ENCODE measurements at places on chromosomes 16 and 17.
A peak's percentile ranks its signal among the peaks of the same experiment; 100 is the strongest.

- H3K27me3 ChIP-seq, result peaks cover 53% of the 10 kb centered on the region
- H3K36me3 ChIP-seq, result no peaks in the 10 kb centered on the region
- no peak overlapping the region for H3K27ac ChIP-seq
- no peak overlapping the region for H3K4me3 ChIP-seq
These were observed 231.4 kb upstream of the RPL38 start for GRCh38 chr17:73972056-73972455.

DNA sequence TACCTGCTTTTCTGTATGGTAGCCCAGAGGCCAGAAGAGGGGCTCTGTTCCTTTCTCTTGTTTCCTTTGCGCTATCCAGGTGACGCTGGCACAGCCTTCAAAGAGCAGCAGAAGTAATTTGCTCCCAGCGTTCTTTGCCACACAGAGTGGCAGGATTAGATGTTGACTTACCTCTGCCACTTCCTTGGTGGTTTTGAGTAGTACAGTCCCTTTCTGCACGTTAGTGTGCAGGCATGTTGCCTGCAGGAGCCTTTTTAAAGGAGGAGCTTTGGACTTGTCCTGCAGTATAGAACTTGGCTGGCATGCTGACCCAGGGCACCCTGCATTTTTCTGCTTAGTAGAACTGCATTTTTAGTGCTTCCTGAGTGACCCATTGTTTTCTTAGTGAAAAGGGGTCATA, at the start of gene ABCC11:
TSS of gene ABCC11 (minus strand) at position 229 of the 400 bp plus-strand sequence. CDS start 15,618 bp downstream, outside the sequence.
- H3K27me3 ChIP-seq, result no peaks in the 10 kb centered on the region
- H3K4me3 ChIP-seq, result no peak within 1 kb of the TSS
- peaks cover 29% of the 10 kb centered on the region for H3K4me1 ChIP-seq
- DNase-seq, result no peak

GRCh38 chr17:58329810-58330537, 1.4 kb upstream of the TSPOAP1 start:
- H3K36me3 ChIP-seq, result no peaks in the 10 kb centered on the region
- H3K4me1 ChIP-seq, result peaks cover 25% of the 10 kb centered on the region
- no peak overlapping the region for H3K27ac ChIP-seq
- no peaks in the 10 kb centered on the region for H3K27me3 ChIP-seq
- DNase-seq, result no peak

GRCh38 chr16:18048853-18049546, 287.5 kb downstream of the NPIPA8 start:
- H3K4me1 ChIP-seq, result no peaks in the 10 kb centered on the region
- no peaks in the 10 kb centered on the region for H3K36me3 ChIP-seq
- no peak overlapping the region for H3K27ac ChIP-seq
- H3K4me3 ChIP-seq, result no peak overlapping the region
- peaks cover 9% of the 10 kb centered on the region for H3K27me3 ChIP-seq

DNA sequence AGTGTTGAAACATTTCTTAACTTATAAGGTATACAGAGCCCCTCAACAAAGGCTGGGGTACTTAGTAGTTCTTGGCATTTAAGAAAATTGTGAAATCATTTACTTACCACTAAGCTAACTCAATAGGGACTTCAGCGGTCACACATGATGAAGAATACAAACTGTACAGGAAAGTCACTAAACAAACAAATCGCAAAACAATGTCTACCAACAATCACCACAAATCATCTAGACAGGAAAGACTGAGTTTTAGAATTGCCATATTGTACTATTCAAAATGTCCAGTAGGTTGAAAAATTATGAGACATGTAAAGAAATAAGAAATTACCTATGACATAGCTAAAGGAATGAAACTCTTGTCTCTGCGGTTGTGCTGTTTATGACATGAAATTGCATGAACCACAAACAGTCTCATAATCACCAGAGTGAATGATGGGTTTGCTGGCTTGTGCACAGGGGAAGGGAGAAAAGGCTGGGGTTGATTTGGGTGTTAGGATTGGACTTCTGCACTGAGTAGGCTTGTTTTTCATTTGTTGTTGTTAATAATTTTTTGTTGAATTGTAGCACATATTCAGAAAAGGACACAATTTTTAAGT, 441.1 kb upstream of the MON1B start:
- H3K4me3 ChIP-seq, result no peak overlapping the region
- H3K27me3 ChIP-seq, result no peaks in the 10 kb centered on the region
- no peaks in the 10 kb centered on the region for H3K36me3 ChIP-seq
- no peaks in the 10 kb centered on the region for H3K4me1 ChIP-seq

- no peaks in the 10 kb centered on the region for H3K36me3 ChIP-seq
- no peak for DNase-seq
- H3K27me3 ChIP-seq, result no peaks in the 10 kb centered on the region
These were observed 439.0 kb upstream of the ASIC2 start for GRCh38 chr17:33732116-33732515.

DNA sequence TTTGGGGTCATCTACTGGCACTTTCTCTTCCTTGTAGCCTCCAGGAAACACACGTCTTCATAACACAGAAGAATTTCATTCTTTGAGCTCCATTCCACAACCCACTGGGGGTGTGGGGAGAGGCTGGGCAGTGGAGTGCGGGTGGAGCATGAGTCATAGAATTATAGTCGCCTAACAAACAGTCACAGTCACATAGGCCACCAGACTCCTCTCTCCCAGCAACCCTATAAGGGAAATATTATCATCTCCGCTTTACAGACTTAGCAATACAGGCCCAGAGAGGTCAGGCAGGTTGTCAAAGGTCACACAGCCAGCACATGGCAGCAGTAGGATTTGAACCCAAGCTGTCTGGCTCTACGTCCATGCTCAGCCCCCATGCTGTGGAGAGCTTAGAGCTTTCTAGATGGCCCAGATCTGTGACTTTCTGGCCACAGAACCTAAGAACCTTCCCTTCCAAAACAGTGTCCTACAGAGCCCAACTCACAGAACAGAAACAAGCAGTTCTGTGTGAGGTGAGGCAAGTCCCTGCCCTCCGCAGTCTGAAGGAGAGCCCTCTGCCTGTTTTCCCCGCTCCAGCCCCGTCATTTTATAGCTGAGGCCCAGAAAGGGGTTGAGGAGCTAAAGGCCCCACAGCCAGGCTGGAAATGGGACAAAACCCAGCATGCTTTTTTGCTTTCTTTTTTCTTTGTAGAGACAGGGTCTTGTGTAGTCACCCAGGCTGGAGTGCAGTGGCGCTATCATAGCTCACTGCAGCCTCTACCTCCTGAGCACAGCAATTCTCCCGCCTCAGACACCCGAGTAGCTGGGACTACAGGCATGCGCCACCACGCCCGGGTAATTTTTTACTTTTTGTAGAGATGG, 10.7 kb upstream of the LITAF start:
- H3K27ac ChIP-seq, result peak overlapping the region; percentile 76
- no peaks in the 10 kb centered on the region for H3K27me3 ChIP-seq
- H3K4me3 ChIP-seq, result no peak overlapping the region

GRCh38 chr17:50638966-50639713, 4.5 kb downstream of the ABCC3 start:
- peak overlapping the region; percentile 76 for H3K27ac ChIP-seq
- DNase-seq, result peak; percentile 21
- H3K4me1 ChIP-seq, result peaks cover 51% of the 10 kb centered on the region

- no peaks in the 10 kb centered on the region for H3K36me3 ChIP-seq
- H3K27me3 ChIP-seq, result no peaks in the 10 kb centered on the region
- H3K4me3 ChIP-seq, result no peak overlapping the region
- no peaks in the 10 kb centered on the region for H3K4me1 ChIP-seq
These were observed 328.6 kb downstream of the MAP2K6 start for GRCh38 chr17:69743091-69743490.
